ENCODE measurements at places on chromosomes 12 and 14.

DNA sequence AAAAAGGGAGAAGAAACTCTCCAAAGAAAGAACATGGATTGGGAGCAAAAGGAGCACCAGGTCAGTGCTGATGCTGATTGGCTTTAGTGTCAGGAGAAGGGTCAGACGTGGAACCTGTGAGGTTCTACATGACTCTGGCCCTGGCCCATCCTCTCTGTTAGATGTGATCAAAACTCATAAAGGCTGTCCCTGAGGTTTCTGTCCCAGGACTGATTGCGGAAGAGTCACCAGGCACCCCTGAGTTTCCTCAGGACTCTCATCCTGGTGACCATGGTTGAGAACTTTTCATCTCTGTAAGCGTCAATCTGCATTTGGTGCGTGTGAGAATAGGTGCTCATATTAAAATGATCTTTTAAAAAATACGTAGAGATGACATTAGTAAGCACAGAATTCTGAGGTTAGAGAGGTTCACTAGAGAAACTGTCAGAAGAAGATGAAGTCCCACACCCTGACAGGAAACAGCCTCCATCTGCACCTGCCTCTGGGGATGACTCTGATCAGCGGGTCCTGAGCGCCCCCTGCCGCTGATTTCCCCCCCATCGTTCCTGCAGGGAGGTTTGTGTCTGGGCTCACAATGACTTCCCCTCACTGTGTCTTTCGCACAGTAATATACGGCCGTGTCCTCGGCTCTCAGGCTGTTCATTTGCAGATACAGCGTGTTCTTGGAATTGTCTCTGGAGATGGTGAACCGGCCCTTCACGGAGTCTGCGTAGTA lies 741.8 kb downstream of the TMEM121 start:
- DNase-seq: peak; percentile 62

- no peak for DNase-seq
Measured at GRCh38 chr12:110743571-110744093, 941 bp upstream of the PPP1CC start.

DNA sequence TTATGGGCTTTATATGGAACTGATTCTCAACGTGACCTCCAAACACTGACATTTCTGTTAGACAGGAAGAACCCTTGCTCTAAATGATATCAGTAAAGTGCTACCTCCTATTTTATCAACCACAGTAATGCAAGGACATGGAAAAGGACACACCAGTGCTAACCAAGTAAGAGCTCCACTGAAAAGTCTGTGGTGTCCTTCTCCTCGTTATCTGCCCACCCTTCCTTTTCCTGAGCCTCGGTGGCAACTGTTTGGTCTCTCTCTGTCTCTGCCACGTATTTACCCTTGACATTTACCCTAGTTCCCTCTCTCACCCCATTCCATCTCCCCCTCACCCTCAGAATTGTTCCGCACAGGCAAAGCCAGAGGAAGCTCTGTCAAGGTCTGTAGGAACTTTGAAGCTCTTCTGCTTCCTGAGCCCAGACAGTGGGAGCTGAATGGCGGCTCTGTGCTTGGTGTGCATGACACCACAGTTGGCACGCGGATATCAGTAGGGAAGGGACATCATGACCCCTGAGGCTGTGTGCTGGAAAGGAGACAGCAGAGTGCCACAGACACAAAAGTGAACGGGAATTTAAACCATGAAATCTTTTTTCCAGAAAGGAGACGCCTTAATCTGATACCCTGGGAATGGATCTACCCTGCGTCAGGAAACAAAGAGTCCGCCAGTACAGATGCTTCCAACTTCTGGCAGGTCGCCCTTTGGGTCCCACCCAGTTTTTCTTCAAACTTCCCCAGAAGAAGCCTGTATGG lies 50.8 kb downstream of the NTN4 start:
- no peak for DNase-seq

DNA sequence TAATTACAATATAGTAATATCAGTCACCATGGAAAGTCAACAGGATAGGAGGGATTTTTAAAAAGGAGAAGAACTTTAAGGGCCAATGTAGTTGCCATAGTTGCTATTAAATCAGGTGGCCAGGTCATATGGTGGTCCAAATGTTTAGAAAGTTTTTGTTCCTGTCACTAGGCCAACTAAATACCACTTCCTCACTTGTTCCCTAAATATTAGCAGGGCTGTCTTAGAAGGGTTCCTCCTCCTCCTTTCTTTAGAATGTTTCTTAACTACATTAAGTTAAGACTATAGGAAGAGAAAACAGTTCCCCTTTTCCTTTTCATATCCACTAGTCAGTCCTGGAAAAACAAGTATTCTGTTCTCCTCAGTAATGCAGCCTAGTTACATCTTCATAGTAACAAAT lies 50.3 kb downstream of the MON2 start:
- DNase-seq: no peak

GRCh38 chr12:121801595-121802484 lies 2.0 kb upstream of the SETD1B start:
- DNase-seq: no peak

DNA sequence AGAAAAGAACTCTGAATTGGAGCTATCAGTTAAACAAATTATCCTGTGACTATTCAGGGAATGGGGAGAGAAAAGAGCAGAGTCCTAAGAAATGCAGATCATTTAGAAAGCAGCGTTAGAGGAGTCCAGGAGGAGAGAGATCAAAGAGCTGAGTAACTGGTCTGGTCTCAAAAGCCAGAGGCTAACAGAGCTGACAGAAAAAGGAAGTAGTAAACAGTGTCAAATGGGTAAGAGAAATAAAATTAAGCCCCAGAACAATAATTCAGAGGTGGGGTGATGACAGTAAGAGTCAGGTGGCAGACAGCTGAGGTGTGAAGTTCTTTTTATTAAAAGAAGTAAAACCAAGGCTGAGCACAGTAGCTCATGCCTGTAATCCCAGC lies 19.3 kb downstream of the GXYLT1 start:
- no peak for DNase-seq

DNA sequence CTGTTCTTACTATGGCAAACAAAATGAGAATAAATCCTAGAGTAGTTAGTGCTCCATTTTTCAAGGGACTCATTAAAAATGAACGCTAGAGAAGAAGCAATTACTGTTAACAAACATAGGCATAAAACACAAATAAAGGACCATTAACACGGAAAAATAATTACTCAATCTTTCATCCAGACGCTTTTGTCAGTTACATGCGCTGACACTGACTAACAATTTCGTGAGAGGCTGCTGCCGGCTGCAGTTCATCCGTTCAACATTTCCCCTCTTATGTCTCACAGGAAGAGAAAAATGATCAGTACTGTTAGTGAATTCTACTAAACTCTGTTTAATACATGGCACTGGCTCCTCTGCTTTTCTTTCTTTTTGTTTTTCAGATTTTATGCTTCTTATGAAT lies 472.7 kb upstream of the FLRT2 start:
- no peak for DNase-seq

DNA sequence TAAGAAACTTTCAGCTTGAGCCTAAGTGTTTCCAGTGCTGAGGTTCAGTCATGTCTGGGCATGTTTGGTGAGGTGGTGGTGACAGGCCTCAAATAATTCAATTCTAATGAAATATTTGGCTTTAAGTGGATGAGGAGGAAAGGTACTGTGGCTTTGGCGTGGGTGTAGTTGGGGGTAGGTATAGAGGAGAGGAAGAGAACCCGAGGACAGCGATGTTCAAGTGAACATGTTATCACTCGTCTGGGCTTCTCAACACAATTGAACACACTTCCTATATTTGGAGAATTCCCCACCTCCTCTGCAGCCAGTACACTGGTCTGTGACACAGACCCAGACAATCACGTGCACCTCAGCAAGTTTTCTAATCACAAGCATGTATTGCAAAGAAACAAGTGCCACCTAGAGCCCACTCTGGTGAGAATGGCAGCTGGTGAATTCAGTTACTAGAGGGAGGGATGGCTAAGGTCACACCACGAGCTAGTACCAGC lies 53.0 kb downstream of the IFNG-AS1 start:
- DNase-seq: no peak

- no peak for DNase-seq
Measured at GRCh38 chr14:37623426-37623951, 28.1 kb downstream of the TTC6 start.

DNA sequence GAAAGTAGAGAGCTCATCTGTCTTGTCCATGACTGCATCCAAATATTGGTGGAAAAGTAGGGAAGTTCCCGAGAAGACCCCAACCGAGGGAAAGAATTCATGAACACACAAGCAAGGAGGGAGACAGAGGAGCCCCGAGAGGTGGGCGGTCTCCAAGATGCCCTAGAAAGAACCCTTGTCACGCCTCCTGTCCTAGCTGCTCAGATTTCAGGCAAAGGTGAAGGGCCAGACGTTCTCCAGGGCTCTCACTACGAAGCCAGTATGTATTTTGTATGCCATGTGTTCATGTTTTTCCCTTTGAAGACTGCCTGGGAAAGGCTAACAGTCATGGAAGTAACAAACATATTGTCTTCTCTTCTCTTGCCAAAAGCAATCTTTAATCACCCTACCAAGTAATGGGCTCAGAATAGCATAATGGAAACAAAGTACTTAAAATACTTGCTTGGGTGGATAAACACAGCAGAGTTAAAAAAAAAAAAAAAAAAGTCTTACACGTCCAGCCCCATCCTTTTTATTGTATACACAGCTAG lies 99.2 kb upstream of the TBX3 start:
- DNase-seq: no peak

DNA sequence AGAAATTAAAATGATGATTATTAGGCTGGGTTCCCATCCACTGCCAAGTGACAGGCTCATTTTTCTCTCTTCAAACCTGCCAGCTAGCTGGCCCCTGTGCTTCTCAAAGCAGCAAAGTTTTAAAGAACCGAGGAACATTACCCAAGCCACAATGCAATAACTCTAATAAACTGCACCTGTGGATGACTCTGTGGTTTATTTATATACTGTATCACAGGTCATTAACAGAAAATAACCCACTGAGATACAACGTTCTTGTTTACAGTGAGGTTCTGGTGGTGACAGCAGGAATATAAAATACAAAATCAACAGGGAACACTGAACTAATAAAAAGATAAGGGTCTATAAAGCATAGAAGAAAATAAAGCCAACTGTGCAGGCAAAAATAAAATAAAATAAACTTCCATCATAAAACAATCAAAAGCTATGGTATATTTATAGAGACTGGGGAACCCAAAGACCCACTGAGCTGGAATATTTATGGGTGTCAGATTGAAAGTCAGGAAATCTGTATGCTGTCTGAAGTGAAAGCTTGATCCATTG lies 472.9 kb downstream of the NOVA1 start:
- no peak for DNase-seq

DNA sequence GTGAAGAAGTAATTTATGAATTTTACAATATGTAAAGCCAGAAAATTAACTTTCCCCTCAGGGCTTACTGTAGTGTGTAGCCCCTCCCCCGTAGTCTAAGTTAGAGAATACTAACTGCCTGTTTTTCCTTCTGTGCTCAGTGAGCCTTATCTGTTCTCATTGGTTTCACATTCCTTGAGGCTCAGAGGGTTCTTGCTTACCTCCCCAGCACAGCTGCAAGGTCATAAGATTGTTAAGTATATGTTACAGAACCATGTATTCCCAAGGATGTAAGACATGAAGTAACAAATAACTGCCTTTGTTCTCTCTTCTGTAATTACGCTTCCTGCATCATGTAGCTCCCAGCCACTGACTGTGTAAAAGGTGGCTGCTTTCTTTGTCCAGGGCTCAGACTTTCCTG lies 1351.1 kb downstream of the TMEM121 start:
- no peak for DNase-seq

- DNase-seq: no peak
Measured at GRCh38 chr12:6730169-6730568, 6.3 kb downstream of the COPS7A start.

- no peak for DNase-seq
Measured at GRCh38 chr12:55392032-55392795, 8.1 kb upstream of the OR6C65 start.

DNA sequence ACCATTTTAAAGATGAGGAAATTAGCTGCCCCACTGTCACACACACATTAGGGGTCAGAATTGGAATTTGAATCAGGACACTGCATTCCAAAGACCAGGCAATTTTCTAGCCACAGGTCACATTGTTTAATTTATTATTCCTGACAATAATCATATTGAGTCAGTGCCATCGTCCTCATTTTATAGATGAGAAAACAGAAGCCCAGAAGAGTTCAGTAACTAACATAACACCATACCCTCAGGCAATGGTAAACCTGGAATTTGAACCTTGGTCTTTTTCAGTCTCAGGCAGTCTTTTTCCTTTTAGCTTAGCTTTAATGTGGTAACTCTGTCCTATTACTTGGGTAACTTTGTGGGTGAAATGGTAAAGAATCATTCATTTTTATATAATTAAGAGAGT lies 330.3 kb upstream of the SYT1 start:
- DNase-seq: no peak

DNA sequence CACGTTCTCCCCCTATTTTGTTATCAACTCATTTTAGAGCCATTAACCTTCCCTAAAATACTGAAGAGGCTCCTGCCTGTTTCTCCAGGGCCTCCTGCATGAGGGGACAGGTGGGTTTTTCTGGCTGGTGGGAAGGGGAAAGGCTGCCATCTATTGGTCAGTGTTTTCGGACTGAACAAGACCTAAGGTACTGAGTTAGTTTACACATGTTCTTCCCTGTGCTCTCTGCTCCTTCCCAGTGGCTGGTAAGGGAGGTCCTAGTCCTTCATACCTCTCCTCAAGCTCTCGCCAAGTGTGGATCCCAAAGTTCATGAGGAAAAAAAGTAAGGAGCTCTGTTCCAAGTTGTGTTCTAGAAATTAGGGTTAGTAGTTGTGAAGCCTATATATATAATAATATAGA lies 357.5 kb downstream of the FSCB start:
- no peak for DNase-seq

- no peak for DNase-seq
Measured at GRCh38 chr12:113346353-113346752, 11.4 kb upstream of the SLC8B1 start.

DNA sequence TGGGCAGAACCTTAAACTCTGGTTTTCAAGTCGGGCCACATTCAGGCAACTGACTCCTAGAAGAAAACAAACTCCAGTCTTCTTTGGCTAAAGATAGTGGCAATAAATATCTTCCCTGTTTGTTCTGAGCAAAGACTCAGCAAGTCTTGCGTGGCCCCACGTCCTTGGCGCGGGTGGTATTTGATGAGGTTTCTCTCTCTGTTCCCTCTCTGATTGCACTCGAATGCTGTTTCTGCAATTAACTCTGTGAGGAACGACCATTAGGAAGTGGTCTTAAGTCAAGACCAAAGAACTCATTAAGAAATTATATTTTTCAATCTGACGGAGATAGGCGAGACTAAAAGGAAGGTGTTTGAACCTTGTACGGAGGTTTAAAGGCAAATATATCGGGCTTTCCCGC lies 177.6 kb downstream of the TMEM132C start:
- no peak for DNase-seq
